Stimulated activated CD4-positive, alpha-beta T cell treated with anti-CD3 and anti-CD28 coated beads, Interleukin-2, amount 100 ng/mL, for 48 hours (primary cell): ENCODE measurements at places on chromosomes 16 and 17.

GRCh38 chr17:46875849-46876352 lies 24.5 kb downstream of the WNT9B start:
- no peak for DNase-seq

DNA sequence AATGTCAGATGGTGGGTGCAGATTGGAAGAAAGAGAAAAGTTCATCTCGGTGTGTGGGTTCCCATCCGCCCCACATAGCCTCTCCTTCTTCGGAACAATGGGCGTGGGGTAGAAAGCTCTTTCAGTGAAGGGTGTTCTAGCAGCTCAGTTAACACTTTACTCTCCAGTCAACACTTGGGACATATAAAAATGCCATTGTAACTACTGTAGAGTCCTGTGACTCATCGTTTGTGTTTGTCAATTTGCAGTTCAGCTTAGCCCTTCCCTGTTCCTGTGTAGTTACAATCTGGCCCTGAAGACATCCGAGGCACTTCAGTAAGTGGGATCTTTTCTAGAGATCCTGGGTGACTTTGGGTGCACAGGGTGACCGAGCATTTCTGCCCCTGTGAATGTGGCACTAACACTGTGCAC lies 11.5 kb upstream of the CLEC18C start:
- DNase-seq, result no peak

GRCh38 chr17:79622776-79623175 lies 11.9 kb upstream of the RBFOX3 start:
- DNase-seq, result no peak

DNA sequence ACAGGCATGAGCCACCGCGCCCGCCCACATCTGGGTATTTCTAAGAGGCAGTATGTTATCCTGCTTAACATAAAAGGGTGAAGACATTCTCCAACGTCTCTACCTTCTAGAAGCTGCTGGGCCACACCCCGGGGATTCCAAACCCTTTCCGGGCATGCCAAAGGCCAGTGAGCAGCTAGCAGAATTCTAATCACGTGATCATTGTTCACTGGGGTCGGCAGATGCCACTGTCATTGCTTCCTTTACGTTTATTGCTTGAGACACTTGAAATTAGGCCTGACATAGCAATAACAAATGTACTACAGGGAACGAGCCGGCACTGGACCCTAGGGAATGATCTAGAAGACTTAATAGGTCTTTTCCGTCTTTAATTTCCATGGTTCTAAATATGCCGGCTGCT lies 141.2 kb upstream of the ZFHX3 start:
- DNase-seq, result no peak

- no peak for DNase-seq
Measured at GRCh38 chr17:68565661-68566441, 35.3 kb downstream of the FAM20A start.

- DNase-seq, result no peak
Measured at GRCh38 chr16:66409156-66409555, 17.9 kb upstream of the BEAN1 start.

- no peak for DNase-seq
Measured at GRCh38 chr17:12896180-12896785, 107.0 kb downstream of the ARHGAP44 start.

DNA sequence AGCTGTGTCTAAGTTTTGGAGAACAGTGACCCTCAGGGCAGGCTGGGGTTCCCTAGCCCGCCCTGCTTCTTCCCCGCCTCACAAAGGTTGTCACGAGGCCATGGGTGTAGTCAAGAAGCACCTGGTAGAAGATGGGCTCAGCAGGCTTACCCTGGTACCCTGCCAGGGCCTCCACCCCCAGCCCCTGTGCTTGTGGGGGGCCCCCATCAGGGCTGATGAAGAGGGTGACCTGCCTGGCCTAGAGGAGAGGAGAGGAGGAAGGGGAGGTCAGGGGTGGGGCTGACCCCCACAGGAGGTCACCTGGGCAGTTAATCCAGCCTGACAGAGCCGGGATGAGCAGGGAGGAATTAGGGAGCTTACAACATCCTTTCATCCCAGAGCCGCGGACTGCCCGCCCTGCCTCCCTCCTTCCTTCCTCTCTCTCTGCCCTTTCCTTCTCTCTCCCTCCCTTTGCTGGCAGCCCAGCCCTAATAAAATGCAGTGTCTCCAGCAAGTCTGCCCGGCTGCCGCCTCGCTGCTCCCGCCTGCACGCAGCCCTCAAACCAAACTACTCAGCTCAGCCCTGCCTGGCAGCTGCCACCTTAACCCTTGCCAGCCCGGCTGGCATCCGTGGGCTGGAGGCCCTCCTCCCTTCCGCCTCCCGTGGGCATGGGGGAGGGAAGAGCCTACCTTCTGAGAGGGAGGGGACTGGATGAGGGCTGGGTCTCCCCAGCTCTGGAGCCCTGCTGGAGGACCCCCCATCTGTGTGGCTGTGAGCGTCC lies 7.2 kb downstream of the DLX3 start:
- no peak for DNase-seq

DNA sequence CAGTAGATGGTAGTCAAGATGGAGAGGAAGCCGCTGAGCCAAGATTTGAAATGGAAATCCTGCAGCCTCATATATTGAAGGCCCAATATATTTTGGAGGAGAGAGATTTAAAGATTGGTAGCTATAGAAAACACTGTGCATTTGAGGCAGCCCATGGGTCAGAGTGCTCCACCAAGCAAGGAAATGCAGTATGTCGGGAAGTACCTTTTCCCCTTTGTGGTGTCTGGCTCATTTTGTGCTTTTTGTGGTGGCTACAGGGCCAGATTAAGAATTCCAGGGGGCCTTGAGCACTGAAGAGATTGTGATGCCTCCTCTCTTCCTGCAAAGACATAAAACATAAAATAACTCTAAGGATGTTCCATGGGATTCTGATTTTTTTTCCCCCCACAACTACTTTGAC lies 39.6 kb downstream of the CDRT15 start:
- DNase-seq, result no peak

DNA sequence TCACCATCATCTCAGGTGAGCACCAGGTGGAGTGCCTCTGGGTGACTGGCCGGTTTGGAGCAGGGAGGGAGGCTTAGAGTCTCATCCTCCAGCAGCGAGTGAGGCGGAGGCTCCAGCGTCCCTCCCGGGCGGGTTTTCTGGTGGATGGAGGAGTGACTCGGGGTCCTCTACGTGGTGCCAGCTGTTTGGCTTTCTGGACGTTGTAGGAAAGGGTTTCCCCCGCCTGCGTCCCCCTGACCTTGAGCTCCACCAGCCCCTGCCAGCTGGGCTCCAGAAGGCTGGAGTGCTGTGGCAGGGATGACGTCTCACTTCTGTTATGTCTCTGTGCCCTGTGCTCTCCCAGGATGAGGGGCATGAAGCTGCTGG lies 522 bp downstream of the DNASE1 start:
- DNase-seq, result no peak

DNA sequence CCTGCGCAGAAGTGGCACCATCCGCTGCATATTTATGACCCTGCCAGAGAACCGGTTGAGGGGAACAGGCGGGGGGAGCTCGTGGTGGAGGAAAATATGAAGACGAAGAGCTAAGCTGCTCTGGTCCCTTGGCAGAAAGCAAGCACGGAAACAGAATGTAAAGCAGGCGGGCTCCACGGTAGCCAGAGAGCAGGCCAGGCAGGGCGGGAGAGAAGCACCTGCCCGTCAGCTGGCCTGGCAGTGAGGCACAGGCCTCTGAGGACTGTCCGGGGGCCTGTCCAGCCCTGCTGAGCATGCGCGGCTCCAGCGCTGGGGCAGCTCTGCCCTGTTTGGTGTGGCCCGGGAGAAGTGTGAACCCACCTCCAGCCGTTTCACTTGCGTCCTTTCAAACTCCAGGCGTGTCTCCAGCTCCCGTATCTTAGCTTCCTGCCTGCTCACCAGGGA lies 46.7 kb downstream of the PIPOX start:
- DNase-seq, result no peak

DNA sequence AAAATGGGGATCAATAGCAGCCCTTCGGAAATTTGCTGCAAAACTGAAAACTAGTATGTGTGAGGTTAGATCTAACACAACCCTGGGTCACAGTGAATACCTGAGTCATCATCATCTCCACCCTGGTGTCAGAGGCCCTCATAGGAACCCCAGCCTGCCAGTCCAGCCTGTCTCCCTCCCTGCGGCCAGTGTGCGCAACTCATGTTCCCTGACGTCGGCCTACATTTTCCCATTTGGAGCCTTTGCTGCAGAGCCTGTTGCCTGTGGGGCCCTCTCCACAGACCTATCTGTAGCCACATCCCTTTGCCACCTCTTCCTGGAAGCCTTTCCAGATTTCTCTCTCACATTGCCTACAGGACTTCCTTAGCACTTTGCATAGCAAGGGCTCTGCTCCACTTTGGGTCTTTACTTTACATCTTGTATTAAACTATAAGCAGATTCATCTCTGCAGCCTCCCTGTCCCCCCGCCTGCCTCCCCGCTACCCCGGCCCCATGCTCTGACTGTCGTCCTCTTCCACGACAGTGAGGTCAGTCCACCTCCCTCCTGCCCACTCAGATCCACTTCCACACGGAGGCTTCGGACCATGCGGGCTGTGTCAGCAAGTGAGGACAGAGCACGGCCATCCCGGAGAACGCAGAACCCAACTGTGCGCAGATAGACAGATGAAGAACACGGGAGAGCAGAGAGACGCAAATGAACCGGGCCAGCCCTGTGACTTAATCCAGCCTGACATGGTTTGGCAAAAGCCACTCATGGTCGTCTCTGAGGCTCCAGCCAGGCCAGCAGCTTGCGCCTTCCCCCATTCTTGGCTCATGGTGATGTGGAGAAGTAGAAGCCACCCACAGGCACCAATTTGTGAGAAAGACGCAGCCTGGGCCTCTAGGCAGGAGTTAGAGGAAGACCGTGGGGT lies 31.0 kb downstream of the NGFR start:
- DNase-seq, result no peak

DNA sequence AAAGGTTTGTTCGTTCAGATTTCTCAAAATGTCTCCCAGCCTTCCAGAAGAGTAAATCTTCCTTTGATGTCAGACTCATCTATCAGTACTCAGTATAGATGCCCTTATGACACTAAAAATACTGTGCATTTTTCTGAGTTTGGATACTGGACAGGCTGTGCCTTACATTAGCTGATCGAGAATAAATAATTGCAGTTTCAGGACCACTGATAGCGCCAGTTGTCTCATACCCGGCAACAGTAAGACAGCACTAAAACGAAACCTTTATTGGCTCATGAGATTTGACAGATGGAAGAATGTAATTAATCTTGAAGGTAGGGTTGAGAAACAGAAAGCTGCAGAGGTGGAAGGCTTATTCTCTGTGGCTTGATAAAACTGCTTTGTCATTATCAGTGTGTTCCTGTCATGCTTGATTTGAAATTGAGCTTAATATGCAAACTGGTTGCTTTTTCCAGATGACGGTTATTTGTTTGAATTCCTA lies 1.2 kb downstream of the ATP6V0A1 start:
- no peak for DNase-seq

DNA sequence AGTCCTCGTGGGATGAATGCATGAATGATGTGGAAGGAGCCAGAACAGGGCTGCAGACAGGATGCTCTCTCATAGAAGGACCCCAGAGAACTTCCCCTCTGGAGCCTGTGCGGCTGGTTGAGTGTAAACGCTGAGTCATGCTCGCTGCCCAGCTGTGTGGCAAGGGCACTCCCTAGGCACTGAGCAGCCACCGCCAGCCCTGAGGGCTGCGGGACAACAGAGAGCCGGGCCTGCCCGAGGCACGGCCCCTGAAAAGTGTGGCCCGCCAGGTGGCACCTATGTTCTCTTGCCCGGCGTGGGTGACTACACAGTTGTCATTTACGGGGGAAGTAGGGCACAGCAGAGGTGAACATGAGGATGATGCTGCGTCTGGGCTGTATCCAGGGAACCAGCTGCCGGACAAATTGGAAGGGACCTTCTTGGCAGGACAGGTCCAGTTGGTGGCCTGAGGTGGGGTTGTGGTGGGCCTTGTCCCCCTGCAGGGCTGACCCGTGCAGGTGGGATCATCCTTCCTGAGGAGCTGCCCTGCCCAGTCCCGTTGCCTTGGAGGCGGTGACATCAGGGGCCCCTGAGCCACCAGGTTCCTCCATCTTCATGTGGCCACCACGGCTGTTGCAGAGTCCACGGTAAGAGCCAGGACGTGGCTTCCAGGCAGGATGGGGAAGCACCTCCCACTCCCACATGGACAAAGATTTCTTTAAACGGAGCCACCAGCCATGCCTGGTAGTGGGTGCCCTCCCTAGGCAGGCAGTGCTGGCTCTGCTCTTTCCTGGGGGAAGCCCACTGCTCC lies 94.8 kb upstream of the CBX4 start:
- DNase-seq, result no peak
